ENCODE measurements at places on chromosomes 3 and 15. TPM values are rescaled to one million over a fixed set of nuclear protein-coding genes. Genes with fewer than 3 reads are reported as not detected.

Gene ZNF502
- 2.1 TPM for total RNA-seq

Gene GOLGA6L10
- 0.42 TPM for total RNA-seq

Gene GRIP2
- total RNA-seq: 0.05 TPM

Gene UROC1
- total RNA-seq: 28.4 TPM

Gene RLBP1
- total RNA-seq: not detected

Gene AMIGO3
- not detected for total RNA-seq

Gene WDR72
- 55.4 TPM for total RNA-seq

Gene PTPRG
- total RNA-seq: 35.6 TPM

Gene BLOC1S6
- total RNA-seq: 37.0 TPM

Gene CNTN6
- total RNA-seq: 0.05 TPM

Gene CSPG5
- total RNA-seq: 0.33 TPM

Gene NDN
- total RNA-seq: 37.2 TPM

Gene ATP13A5
- total RNA-seq: not detected

Gene C2CD4A
- total RNA-seq: under 0.01 TPM

Gene EPHA3
- 2.7 TPM for total RNA-seq

Gene KNG1
- 605 TPM for total RNA-seq

Gene PRRT3
- 0.25 TPM for total RNA-seq

Gene TNFAIP8L3
- 4.9 TPM for total RNA-seq

Gene ZNF385D
- total RNA-seq: 0.50 TPM

Gene CNTN3
- 0.84 TPM for total RNA-seq

Gene GRK7
- 0.08 TPM for total RNA-seq

Gene STAC
- total RNA-seq: 0.56 TPM

Gene C2CD4B
- 0.59 TPM for total RNA-seq

Gene CYP1A1
- 0.19 TPM for total RNA-seq

Gene MLH1
- total RNA-seq: 34.2 TPM

Gene TMEM266
- total RNA-seq: 1.3 TPM

Gene ACKR2
- total RNA-seq: 19.3 TPM

Gene GMNC
- 2.5 TPM for total RNA-seq

Gene TP63
- 0.08 TPM for total RNA-seq

Gene CCDC39
- not detected for total RNA-seq

Gene LMCD1
- 5.2 TPM for total RNA-seq

Gene TLR9
- total RNA-seq: not detected

Gene RTF1
- total RNA-seq: 8.3 TPM

Gene MYRIP
- 0.98 TPM for total RNA-seq

Gene ROPN1B
- not detected for total RNA-seq

Gene SLC38A3
- total RNA-seq: 98.1 TPM

Gene TMEM158
- 0.08 TPM for total RNA-seq

Gene C3orf80
- total RNA-seq: 0.47 TPM

Gene POLR2H
- total RNA-seq: 25.7 TPM
